ENCODE measurements at places on chromosomes 1 and 21.

DNA sequence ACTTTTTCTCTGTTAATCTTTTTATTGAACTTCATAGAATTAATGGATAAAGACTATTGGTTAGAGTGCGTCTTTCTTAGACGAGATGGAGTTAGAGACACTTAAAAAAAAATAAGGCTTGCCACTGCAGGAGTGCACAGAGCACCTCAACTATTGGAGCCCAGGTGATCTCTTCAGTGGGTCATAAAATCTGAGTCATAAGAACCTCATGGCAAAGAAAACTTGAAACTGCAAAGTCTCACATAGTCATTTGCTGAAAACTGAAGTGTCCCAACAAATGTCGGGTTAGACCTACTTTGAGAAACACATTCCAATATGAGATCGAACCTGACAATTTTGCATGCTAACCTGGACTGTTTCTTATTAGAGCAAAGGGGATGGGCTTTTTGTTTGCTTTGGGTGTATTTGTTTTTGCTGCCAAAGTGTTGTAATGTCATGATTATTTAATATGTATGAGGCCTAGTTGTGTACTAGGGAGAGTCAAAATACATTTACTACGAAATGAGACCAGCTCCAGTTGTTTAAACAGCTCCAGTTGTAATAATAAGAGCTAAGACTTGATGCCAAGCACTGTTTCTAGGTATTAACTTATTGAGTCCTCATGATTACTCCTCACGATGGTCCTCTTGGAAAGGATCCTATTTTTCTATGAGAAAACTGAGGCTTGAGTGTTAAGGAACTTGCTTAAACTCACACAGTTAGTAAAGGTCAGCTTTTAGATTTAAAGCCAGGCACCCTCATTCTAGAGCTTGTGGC lies 65.1 kb downstream of the DDR2 start:
- DNase-seq: no peak

- peak; percentile 9 for DNase-seq
Measured at GRCh38 chr1:235783148-235783776, 83.4 kb downstream of the LYST start.

DNA sequence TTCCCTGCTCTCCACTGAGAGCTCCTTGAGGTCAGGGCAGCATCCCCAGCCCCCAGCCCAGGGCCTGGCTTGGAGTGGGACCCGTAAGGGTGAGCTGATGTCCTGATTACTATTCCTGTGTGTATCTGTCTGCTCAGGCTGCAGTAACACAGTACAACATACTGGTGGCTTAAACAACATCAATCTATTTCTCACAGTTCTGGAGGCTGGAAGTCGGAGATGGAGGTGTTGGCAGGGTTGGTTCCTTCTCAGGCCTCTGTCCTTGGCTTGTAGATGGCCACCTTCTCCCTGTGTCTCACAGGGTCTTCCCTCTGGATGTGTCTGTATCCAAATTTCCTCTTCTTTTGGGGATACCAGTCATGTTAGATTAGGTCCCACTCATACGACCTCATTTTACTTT lies 246.4 kb upstream of the POU3F1 start:
- DNase-seq: no peak

GRCh38 chr1:148372731-148373130 lies 110.4 kb downstream of the PPIAL4G start:
- DNase-seq: peak; percentile 73

DNA sequence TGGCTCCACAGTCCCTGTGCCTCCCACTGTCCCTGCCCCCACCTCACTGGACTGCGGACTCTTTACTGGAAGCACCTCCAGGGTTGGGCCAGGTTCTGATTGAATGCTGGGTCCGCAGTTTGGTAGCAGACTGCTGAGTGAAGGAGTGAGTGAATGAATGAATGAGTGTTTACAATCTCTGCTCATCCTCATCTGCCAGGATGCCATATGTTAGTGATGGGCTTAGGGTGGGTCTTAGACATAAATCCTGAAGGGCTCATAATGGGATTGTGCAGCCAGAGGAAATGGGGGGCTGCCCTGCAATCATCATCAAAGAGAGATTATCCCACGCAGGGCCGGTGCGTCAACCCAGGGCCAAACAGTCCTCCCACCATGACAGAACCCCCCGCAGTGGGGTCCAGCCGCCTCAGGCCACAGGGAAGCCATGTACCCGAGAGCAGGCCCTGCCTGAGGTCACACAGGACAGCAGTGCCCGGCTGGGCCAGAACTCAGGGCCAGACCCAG lies 26.1 kb downstream of the SLC1A7 start:
- DNase-seq: no peak

DNA sequence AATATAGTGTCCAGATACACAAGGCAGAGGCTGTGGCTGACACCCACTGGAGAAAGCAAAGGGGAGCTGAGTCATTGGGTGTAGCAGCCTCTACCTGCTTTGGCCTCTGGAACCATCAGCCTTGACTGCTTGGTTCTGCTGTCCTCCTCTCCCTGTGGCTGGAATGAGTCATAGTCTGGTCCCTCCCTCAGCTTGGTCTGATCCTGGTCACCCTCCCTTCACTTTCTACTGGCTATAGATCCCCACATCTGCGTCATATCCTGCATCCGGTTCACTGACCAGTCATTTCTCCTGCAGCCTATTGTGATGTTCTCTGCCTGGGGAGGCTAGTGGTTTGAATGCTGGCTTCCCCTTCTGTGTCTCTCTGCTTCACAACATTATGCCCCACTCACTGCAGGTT lies 372.8 kb upstream of the DAB1 start:
- no peak for DNase-seq

GRCh38 chr1:17611991-17612390 lies 72.5 kb downstream of the ARHGEF10L start:
- no peak for DNase-seq

- DNase-seq: no peak
Measured at GRCh38 chr21:29624776-29625175, 315.0 kb downstream of the GRIK1 start.

GRCh38 chr21:38864964-38865363 lies 59.2 kb downstream of the ETS2 start:
- no peak for DNase-seq

DNA sequence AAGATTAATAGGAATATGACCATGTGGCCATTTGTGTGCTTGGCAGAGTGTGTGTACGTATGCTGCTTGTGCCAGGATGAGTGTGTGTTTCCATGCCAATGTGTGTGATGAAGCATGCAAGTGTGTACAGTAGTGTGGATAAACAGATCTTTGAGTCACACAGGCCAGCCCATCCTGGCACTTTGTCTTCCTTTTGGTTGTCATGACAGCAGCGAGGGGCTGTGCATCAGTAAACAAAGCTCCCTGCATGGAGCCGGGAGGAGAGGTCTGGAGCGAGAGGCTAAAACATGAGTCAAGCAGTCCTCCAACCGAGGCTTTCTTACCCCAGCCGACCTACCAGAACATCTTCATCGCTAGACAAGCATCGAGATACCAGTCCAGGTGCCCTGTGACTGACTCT lies 221.2 kb downstream of the CACNA1E start:
- no peak for DNase-seq

DNA sequence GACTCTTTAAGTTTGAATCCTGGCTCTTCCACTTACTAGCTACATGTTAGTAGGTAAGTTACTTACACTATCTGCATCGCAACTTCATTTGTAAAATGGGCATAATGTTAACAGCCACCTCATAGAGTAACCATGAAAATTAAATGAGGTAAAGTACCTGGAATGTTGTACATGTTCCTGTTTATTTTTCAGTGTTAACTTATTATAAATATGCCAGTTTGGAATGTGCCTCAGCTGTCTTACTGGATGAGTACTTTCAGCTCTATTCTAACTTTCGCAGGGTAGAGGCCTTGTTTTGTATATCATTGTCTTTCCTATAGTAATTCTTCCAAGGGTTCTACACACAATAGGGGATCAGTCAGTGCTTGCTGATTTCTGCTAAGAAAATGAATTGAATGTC lies 167.4 kb downstream of the DUSP10 start:
- no peak for DNase-seq
